ENCODE measurements at places on chromosomes 2 and 18. TPM values are rescaled to one million over a fixed set of nuclear protein-coding genes. Genes with fewer than 3 reads are reported as not detected.

Gene CCDC141
- total RNA-seq = not detected

Gene KLHL29
- 3.3 TPM for total RNA-seq

Gene CAB39
- total RNA-seq = 53.2 TPM

Gene AFG3L2
- 61.9 TPM for total RNA-seq

Gene ITGB6
- total RNA-seq = under 0.01 TPM

Gene VWA3B
- total RNA-seq = 0.59 TPM

DNA sequence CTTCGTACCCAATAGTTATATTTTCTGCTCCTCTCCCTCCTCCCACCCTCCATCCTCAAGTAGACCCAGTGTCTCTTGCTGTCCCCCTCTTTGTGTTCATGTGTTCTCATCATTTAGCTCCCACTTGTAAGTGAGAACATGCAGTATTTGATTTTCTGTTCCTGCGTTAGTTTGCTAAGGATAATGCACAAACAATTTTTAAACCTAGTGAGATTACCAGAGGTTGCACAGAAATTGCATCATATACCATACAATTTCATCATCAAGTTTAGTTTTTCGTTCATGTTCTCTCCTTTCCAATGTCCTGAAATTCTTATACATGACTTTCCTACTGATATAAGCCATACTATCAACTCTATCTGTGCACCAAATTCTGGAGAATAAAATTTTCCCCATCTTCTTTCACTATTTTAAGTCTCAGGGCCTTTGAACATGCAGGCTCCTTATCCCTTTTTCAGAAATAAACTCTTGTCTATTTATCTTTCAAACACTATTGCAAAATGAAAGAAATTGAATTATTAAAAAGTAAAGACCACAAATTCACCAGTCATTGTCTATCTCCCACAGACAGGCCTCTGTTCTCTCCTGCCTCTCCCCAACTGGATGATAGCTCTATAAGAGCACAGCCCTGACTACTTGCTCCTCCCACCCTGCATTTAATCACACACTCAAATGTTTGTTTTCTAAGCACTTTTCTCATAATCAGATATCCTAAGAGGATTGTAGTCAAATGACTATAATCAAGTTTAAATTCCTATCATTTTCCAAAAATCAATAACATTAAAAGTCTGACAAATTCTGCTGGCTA is 27.2 kb upstream of the B4GALT6 start:
- DNase-seq = no peak

DNA sequence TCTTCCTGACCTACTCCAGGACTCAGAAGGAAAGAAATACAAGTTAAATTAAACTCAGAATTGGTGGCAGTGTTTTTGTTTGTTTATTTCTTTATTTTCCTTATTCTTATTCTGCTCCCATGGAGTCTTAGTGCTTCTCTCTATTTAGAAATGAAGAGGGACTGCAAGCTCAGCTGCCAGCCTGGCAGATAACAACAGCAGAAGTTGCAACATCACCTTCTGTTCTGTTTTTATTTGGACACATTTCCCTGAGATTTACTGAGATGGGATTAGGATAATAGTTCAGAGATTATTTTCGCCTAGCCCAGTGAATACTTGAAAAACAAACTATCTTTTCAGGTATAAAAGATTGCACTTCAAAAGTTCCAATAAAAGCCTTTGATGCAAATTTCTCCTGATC is 70.4 kb upstream of the DTNA start:
- DNase-seq = no peak

DNA sequence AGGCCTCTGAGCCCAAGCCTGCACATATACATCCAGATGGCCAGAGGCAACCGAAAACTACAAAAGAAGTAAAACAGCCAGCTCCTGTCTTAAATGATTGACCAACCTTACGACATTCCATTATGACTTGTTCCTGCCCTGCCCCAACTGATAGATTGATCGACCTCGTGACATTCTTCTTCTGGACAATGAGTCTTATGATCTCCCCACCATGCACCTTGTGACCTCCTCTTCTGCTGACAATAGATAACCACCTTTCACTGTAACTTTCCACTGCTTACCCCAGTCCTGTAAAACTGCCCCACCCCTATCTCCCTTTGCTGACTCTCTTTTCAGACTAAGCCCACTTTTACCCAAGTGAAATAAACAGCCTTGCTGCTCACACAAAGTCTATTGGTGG is 670.0 kb upstream of the PKDCC start:
- DNase-seq = no peak

DNA sequence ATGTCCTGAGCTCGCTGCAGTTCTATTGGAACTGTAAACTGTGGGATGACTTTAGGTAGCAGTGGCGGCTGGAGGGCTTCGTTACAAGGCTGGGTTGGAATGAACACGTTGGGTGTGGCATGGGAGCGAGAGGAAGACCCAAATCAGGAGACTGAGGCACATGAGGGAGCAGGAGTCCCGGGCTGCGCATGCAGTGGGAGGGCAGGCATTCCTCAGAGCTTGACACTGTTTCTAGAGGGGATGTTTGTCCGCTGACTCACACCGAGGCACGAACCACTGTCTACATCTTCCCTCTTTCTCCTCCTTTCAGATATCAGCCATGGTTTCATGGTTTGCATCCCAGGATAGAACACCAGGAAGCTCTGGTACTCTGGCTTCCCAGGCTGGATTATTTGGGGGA is 40.6 kb upstream of the LAMA1 start:
- DNase-seq = no peak

GRCh38 chr18:65347446-65347845 is 403.4 kb upstream of the CDH7 start:
- DNase-seq = no peak

DNA sequence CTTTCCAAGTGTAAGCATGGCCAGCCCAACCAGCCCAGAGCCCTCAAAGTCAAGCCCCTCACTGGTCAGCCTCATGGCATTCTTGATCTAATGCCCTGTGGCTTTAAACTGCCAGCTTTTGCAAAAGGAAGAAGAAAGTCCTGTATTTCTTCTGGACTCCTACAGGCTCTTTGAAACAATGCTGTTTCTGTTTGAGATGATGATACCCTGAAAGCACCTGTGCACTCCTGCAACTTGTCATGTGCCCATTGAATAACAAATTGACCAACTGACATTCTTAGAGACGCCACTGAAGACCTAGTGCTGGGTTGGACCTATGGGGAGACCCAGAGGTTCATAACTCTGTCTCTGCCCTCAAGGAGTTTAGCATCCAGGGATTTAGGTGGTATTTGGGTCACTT is 82.0 kb upstream of the MSH2 start:
- no peak for DNase-seq

DNA sequence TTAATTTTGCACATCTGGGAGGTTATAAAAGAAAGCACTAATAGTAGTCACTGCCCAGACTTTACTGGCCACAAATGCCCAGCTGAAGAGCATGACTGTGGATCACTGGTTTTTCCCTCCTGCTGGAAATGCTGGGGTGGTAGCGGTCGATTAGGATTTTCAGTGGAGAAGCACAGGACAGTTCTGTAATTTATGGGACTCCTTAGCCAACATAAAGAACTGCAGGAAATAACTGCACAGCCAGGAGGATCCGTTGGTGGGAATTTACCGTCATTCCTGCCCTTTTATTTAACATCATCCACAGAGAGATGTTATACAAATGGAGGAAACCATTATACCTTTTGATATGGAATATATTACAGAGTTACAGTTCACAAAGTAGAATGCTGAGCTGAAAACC is 61.5 kb downstream of the TNFRSF11A start:
- no peak for DNase-seq

DNA sequence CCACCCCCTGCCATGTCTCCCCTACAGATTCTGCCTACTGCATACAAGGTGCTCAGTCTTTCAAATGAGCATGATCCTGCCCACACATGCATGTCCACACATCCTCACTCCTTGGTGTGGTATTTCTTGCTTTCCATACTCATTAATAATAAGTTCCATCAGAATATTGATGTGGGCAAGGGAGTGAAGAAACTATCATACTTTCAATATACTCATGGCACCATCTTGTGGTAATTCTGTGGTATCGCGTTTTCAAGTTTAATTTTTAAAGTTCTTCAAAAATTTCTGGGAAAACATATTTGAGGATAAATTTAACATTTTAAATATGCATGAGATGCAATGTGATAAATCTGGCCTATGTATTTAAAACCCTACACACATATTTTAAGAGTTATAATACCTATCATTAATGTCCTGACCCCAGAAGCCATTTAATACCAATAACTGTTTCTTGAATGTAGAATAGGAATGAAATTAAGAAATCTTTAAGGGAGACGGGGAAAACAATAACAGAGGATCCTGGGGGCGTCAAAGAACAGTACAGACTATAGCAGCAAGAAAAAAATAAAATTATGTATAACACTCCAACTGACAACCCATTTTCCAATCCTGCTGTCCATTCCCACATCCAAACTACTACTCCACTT is 110.1 kb downstream of the ZNF385B start:
- DNase-seq = no peak

GRCh38 chr2:10514273-10514672 is 66.1 kb upstream of the ODC1 start:
- DNase-seq = peak; percentile 23

DNA sequence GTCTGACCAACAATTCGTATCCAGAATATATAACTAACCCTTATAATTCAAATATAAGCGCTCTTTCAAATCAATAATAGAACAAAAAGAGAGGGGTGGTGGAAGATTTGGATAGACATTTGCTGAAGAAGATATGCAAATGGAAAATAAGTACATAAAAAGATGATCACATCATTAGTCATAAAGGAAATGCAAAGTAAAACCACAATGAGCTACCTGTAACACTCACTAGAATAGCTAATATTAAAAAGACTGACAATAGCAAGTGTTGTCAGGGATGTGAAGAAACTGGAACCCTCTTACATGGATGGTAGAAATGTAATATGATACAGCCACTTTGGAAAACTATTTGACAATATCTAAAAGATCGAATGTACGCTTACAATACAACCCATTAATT is 84.9 kb upstream of the MRPS9 start:
- DNase-seq = no peak

- no peak for DNase-seq
Measured at GRCh38 chr2:208713066-208713745, 306.6 kb downstream of the PTH2R start.

DNA sequence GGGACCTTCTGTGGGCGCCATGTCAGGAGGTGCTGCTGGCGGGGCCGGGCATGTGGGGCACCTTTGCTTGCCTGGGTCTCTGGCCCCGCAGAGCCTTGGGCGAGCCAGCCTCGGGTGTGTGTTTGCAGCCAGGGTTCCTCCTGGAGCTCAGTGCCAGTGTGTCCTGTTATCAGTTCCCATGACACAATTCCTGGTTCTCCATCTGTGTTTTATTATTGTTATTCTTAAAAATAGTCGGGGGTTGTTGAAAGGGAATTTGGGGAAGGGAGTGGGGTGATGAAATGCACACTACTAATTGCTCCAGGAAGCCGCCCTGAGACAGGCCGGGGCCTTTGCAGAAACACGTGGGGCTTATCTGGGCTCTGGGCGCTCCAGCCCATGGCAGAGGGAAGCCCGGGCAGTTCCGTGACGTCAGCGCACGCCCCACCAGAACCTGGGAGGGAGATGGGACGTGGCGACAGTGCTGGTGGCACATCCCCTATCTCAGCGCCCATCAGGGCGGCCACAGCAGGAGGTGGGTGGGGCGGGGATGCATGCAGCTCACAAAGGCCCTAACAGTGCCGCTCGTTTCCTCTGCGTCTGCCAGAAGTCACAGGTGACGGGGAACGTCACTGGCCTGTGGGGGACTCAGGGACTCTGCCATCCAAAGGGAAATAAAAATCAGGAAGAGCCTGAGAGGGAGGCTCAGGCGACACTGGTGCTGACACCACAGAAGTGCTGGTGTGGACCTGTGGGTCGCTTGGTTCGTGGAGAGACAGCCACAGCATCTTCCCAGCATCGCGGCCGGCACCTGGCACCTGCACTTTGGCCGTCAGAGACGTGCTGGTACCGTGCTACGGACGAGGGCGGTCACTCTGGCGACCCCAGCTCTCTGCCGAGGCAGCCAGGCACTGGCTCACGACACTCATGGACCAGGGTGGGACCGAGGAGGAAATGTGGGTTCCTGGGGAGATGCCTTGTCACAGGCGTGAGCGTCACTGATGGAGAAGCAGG is 131.0 kb downstream of the NFATC1 start:
- DNase-seq = no peak

GRCh38 chr2:77484026-77484425 is 38.1 kb downstream of the LRRTM4 start:
- peak; percentile 44 for DNase-seq

- DNase-seq = peak; percentile 13
Measured at GRCh38 chr2:63589148-63589958, 590 bp downstream of the MDH1 start.

DNA sequence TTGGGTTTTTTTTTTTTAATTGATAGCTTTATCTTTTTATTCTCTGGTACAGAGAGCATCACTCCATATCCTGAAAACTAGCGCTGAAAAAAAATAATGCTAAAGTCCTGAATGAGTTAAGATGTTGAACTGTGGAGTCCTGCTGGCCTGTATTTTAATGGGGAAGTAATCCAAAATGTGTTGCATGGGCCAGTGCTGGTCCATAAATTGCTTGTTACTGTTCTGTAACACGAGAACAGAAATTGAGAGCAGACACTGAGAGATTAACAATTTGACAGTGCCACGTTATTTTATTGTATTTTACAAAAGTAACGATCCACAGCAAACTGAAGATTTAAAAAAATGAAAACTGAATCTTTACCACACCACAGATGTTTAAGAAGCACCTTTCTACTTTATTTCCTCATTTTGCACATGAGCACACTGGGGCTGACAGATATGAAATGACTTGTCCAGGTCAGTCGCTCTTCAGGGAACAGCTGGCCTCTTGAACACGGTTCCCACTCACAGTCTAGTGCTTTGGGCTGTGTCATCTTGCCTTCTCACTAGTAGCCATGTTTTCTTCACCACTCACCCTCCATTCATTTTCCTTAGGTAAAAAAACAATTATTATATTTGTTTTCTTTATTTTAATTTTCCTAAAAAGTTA is 35.3 kb downstream of the ZCCHC2 start:
- DNase-seq = no peak

- no peak for DNase-seq
Measured at GRCh38 chr2:129369437-129369836, 610.0 kb upstream of the RAB6C start.

DNA sequence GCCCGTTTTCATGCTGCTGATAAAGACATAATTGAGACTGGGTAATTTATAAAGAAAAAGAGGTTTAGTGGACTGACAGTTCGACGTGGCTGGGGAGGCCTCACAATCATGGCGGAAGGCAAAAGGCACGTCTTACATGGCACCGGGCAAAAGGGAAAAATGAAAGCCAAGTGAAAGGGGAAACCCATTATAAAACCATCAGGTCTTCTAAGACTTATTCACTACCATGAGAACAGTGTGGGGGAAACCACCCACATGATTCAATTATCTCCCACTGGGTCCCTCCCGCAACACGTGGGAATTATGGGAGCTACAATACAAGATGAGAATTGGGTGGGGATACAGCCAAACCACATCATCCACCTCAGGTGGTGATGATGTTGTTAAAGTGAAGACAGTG is 3.3 kb upstream of the RAB12 start:
- no peak for DNase-seq

GRCh38 chr2:241315879-241316631 is at the start of gene SEPTIN2:
Gene SEPTIN2 (plus strand): TSS chr2:241315925. CDS start chr2:241324233, 8,308 bp downstream.
- DNase-seq = no peak

- DNase-seq = no peak
Measured at GRCh38 chr2:160963957-160964356, 196.3 kb upstream of the TANK start.

- DNase-seq = peak; percentile 94
Measured at GRCh38 chr2:241271706-241272302, 43.7 kb downstream of the HDLBP start.

Data from osteoblast (primary cell).